Nucleus accumbens (tissue), 56 donors: ENCODE measurements at places on chromosomes 3 and 15.

GRCh38 chr15:95932676-95933075 is 397.8 kb upstream of the NR2F2 start:
- DNase-seq: no peak

DNA sequence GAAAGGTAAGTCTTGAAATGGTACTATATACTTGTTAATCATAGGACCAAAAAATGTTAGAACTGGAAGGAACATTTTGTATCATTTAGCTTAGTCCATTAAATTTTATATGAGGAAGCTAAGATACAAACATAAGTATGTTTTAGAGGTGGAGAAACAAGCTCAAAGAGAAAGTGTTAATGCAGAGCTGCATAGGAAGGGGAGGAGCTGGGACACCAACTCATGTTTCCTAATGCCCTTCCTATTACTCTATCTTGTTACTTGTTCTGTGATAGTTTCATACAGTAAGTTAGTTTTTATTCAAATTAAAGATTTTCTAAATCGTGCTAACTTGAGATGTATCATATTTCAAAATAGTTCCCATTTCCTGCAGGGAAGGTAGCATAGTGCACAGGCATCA is 7.4 kb downstream of the SLC35A5 start:
- DNase-seq: no peak

DNA sequence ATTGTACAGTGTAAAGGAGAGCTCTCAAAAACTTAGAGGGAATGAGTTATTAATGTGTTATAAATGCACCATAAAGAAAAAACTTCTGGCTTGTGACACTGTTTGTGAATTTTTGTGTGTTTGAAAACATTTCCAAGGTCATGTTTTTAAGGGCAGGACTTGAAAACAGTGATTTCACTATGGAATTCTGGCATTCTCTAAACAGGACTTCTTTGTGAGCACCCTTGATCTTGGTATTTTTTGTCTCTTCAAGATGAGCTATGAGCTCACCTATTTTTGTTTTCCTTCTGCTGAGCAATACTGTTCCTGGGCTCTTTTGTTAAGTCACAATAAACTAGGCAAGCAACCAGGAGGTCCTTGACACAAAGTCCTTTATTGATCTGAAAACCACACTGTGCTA is 284.4 kb downstream of the RBMS3 start:
- no peak for DNase-seq

GRCh38 chr15:38038659-38039442 is 104.4 kb downstream of the TMCO5A start:
- no peak for DNase-seq

DNA sequence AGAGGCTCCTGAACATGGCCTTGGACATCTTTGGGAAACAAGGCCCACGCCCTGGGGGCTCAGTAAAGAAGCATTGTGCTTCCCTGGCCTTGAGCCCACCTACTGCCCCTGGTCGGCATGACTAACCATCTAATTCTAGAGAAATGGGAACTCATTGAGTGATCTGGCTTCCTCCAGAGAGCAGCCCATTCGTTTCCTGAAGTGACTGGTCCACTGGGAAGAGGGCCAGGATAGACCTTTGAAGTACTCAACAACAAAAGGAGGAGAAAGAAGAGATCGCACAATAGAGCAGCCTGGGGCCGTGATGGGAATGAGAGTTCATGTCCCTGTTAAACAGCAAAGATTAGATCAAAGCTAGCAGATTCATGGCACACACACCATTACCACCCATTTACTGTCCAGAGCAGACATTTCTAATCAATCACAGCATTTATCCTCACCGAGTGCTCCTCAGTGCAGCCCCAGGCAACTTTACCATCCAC is 514.4 kb upstream of the PROK2 start:
- no peak for DNase-seq

- no peak for DNase-seq
These were observed 589.3 kb downstream of the UNC13C start for GRCh38 chr15:54567408-54568035.

GRCh38 chr3:33886015-33886414 is 87.6 kb downstream of the PDCD6IP start:
- DNase-seq: no peak
